ENCODE measurements at places on chromosomes 2 and 18.

DNA sequence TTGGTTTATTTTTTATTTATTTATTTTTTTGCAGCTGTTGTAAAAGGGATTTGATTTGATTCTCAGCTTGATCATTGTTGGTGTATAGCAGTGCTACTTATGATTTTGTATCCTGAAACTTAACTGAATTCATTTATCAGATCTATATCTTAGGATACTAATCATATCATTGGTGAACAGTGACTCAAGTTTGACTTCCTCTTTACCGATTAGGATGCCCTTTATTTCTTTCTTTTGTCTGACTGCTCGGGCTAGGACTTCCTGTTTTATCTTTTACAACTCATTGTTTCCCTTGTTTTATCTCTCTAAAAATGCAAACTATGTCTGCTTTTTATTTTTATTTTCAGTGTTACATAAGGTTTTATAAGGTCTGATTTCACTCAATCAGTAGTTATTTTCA, 23.6 kb downstream of the SP100 start:
- no peak for DNase-seq

DNA sequence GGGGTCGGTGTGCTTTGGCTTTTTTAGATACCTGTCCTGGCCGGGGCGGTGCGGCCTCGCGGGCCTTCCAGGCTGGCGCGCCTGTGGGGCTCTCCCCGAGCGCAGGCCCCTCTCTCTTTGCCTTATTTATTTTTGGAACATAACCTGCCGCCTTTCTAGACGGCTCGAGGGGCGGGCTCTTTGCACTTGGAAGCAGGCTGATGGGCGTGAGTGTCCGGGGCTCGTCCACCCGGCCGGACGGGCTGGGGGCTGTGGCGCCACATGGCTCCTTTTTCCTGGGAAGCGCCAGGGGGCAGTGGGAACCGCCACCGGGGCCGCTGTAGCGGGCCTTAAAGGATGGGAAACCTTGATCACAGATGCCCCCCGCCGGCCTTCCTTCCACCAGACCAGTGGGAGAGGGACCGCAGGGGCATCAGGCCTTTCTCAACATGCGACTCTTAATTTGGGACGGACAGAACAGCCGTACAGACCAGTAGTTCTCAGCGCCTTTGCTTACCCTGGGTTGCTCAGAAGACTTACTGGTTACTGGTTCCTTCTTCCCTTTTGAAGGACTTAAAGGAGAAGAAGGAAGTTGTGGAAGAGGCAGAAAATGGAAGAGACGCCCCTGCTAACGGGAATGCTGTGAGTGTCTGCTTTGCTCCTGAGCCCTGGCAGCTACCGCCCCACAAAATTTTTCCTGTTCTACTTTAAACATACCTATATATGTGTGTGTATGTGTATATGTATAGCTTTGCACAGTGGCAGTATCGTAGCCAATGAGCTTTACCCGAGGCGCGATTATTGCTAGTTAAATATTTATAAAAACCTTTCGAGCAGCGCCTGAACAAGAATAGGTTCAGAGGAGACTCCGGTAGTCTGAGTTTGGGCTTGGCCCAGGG, 2.7 kb downstream of the PTMA start:
- no peak for DNase-seq

- DNase-seq = no peak
Measured at GRCh38 chr2:62884514-62884913, 166.1 kb upstream of the OTX1 start.

GRCh38 chr2:158598862-158599517, 142.2 kb downstream of the PKP4 start:
- DNase-seq = no peak

GRCh38 chr2:55811048-55811447, 112.5 kb downstream of the EFEMP1 start:
- no peak for DNase-seq

Data from cortex of kidney (tissue), 1 donor.